Osteoblast (primary cell): ENCODE measurements at places on chromosomes 16 and 17. TPM values are rescaled to one million over a fixed set of nuclear protein-coding genes. Genes with fewer than 3 reads are reported as not detected.

PTGES3L gene
- under 0.01 and 0.29 TPM in 2 replicates for total RNA-seq

PDF gene
- 11.2 and 13.0 TPM in 2 replicates for total RNA-seq

DNA sequence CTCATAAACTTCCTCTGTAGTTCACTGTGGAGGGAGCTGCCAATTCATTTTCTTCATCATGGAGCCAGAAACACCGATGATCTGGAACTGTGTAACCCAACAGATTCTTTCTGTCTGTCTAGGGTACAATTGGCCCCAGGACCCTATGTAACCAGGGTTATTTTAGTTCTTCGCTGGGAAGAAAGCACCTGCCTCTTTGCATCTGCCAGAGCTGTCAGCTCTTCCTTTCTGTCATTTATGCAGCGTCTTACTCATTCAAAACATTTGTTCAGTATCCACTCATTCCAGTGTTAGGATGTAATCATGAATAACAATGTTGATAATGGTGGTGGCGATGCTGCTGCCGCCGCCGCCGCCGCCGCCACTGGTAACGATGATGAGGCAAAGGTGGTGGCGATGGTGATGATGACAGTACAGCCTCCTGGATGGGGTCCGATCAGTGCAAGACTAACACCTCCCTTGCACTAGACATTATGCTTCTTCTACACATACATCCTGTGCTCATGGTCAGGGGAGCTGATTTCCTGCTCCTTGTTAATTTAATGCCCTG, 46.1 kb downstream of the IRX5 start:
- no peak overlapping the region for H3K27ac ChIP-seq
- no peaks in the 10 kb centered on the region for H3K27me3 ChIP-seq
- no peak overlapping the region for H3K4me3 ChIP-seq
- DNase-seq = no peak
- H3K4me1 ChIP-seq = no peaks in the 10 kb centered on the region
- H3K36me3 ChIP-seq = no peaks in the 10 kb centered on the region

DNA sequence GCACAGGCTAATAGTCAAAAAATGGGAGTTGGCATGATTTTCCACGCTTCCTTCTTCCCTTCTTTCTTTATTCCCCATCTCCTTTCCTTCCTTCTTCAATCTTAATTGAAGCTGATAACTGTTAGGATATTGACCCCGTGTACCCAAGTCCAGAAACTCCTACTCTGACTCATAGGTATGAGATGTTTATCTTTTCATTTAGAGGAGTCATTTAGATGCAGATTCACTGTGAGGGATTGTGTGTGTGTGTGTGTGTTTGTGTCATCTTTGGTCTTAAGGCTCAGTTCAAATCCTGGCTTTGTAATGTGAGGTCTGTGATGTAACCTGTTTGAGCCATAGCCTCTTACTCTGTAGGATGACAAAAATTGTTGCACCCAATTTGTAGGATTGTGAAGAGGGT, 332.0 kb upstream of the MAF start:
- H3K27ac ChIP-seq = no peak overlapping the region
- H3K36me3 ChIP-seq = no peaks in the 10 kb centered on the region
- H3K4me3 ChIP-seq = no peak overlapping the region
- no peaks in the 10 kb centered on the region for H3K4me1 ChIP-seq
- H3K27me3 ChIP-seq = no peaks in the 10 kb centered on the region

DNA sequence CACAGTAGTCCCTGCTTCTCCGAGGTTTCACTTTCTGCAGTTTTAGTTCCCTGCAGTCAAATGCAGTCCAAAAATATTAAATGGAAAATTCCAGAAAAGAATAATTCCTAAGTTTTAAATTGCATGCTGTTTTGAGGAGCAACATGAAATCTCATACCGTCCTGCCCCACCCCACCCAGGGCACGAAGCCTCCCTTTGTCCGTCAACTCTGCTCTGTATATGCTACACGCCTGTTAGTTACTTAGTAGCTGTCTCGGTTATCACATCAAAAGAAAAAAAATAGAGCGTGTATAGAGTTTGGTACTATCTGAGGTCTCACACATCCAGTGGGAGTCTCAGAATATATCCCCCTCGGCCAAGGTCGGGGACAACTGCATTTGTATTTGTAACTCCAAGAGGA, 129.4 kb upstream of the NOL11 start:
- H3K27me3 ChIP-seq = no peaks in the 10 kb centered on the region
- H3K4me3 ChIP-seq = no peak overlapping the region
- no peaks in the 10 kb centered on the region for H3K36me3 ChIP-seq
- no peak for DNase-seq
- no peaks in the 10 kb centered on the region for H3K4me1 ChIP-seq

DNA sequence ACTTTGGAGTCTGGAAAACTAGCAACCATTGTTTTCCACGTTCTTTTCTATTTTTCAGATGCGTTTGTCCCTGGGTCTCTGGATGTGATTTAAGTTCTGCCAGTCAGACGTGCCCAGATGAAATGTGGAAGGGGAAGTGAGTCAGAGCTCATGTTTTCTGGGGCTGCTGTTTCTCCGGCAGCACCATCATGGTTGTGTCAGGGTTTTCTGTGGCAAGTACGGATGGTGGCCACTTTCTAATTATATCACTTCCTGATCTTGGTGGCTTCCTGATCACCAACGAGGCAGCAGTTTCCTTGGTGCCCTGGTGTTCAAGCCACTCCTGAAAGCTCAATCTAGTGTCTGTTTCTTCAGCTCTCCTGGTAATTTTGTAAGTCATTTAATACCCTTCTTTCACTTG, 31.4 kb upstream of the PMFBP1 start:
- H3K4me3 ChIP-seq = peak overlapping the region; percentile 53
- peak overlapping the region; percentile 39 for H3K27ac ChIP-seq
- H3K36me3 ChIP-seq = no peaks in the 10 kb centered on the region
- no peaks in the 10 kb centered on the region for H3K27me3 ChIP-seq
